ENCODE measurements at places on chromosomes 12 and 14.

- DNase-seq = no peak
These were observed 49.9 kb upstream of the TBX3 start for GRCh38 chr12:114733919-114734318.

DNA sequence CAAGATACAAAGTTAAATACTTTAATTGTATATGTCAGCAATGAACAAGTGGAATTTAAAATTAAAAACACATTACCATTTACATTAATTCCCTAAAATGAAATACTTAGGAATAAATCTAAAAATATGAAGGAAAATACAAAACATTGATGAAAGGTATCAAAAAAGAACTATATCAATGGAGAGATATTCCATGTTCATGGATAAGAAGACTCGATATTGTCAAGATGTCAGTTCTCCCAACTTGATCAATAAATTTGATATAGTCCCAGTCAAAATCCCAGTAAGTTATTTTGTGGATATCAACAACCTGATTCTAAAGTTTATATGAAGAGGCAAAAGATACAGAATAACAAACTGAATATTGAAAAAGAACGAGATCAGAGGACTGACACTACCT lies 33.5 kb downstream of the GPR68 start:
- no peak for DNase-seq

DNA sequence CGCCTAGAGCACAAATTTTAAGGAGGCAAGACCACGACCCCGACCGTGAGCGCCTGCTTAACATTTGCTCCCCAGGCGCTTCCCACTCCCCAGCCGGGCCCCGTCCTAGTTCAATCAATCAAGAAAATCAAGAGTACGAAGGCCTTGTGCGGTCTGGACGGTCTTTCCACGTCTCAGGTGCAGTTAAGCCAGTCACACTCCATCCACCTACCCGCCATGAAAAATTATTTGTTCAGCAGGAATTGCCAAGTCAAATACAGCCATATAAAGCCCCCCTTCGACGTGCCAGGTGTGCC lies 603 bp upstream of the LRR1 start:
- DNase-seq = no peak

DNA sequence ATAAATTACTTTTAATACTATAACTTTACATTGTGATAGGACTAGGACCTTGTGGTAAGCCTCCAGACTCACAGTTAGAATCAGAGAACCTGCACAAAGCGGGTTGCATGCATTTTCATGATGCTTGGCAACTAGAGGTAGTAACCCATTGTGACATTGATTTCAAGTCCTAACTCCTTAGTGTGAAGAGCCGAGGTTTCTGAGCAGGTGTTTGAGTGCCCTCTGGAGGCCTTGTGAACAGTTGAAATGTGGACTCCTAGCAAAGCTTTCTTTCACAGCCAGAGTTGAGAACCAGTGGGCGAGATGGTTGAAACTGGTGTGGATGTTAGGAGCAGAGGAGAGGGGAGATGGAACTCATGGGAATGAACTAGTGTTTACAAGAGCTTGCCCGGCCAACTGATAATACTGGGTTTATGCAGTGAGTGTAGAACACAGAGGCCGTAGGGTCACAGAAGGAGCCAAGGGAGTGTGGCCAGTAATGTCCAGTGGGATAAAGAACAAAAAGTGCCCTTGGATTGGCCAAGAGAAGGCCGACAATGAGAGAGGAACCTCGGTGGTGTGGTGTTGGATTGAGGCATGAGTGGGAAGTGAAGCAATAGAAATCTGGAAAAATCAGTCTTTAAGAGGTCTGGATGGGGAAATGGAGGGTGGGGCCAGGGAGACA lies 10.9 kb downstream of the ZNF664 start:
- no peak for DNase-seq

- peak; percentile 29 for DNase-seq
These were observed 20.5 kb upstream of the ITPR2 start for GRCh38 chr12:26853303-26854030.

All from D721Med (cell line).